Amniotic stem cell (primary cell): ENCODE measurements at places on chromosomes 6 and 20.

- DNase-seq = no peak
Observed at GRCh38 chr6:156699017-156699421, 78.2 kb upstream of the ARID1B start.

DNA sequence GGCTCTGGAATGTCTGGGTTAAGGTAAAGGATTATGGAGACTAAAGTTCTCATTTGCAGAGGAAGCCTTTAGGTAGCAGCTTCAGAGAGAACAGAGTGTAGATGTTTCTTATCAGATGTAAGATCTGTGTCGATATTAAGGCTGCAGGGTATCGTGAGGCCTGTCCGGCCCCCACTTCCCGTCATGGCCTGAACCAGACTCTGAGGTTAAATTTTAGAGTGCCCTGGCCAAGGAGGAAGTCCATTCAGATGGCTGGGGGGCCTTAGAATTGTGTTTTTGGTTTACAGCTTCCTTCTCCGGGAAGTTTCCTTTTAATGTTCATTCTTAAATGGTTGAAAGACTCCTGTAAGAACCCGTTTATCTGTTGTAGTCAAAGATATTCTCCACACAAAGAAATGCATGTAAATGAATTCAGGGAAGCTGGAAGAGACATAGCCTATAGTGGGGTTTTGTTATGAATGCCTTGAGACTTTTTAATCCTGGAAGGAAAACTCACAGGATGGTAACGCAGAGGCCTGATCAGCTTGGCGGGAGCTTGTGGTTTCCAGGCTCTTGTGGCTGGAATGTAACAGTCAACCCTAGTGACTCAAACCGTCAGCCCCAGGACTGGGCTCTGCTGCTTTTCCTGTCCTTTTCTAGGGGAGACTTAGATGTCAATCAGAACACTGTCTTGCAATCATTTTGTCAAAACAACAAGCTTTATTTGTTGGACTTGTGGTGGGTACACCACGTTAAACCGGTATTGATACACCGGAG, 34.7 kb downstream of the KIF25 start:
- DNase-seq = no peak

GRCh38 chr6:28269492-28269891, 2.5 kb downstream of the ZSCAN26 start:
- DNase-seq = peak; percentile 55

DNA sequence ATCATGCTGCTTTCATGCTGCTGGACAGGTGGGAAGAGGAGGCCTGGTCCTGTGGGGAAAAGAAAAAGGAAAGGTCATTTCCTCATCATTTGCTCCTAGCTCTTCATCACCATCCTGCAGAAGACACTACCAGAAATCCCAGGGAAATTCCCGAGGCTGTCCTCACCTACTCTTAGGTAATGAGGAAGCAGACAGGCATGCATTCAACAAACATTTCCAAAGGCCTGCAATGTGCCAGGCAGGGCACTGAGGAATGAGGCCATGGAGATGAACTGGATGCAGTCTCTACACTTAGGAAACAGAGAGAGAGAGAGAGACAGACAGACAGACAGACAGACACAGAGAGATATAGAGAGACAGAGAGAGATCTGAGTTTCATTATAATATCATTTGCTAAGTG, 83.0 kb upstream of the MRPS10 start:
- DNase-seq = no peak

DNA sequence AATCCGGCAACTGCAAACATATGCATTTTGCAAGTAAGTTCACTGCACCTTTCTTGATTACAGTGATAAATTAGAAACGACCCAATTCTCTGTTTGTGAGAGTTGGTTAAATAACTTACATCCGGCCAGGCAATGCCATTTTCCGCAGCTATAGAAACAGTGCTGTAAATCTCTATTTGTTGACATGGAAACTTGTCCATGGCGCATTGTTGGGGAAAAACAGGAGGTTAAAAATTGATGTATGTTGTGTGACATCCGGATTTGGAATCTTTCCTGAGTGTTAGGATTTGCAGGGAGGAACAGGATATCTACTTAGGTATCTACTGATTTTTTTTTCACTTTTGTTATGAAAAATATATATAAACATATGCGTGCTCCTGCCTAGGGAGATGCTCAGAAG, 66.5 kb downstream of the DLGAP4 start:
- DNase-seq = no peak

DNA sequence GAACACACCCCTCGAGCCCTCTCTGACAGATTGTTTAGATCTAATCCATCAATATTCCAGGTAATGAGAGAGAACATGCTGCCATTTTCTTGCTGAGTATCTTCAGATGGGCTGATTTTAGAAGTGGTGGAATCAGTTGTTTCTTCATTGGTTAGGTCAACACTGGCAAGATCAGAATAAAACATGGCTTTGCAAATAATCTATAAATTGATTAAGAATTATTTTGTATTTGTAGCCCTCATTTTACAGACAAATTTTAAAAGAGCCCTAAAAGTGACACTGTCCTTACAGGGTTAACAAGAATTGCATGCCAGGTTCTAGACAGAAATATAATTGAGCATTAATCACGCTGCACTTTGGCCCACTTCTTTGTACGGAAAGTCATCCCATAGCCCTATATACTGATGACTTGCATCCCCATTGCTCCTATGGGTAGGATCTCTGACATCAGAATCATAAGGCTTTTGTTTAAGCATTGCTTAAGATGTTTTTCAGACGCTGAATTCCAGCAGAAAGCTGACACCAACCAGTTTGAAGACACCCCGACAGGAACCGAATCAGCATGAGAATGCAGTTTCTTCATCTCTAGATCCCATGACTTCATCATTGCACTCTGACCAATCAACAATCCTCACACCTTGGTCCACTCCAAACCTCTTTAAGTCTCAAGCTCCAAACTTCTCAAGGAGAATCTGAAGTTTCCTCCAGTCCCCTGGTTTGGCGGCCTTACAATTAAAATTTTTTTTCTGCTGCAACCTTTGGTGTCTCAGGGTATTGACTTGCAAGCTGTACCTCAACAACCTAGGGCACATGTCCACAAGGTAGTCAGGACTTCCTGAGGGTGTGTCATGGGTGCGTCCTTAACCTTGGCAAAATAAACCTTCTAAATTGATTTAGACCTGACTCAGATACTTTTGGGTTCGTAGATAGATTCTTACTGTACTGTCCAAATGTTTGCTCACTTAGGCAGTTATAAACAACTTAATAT, 7.8 kb downstream of the TDP2 start:
- no peak for DNase-seq

- DNase-seq = no peak
Observed at GRCh38 chr6:54134935-54135334, 23.7 kb downstream of the MLIP start.
